NCI-H2171 treated with DMSO at 0.1 percent for 48 hours (cell line): ENCODE measurements at places on chromosomes 12 and 14.

DNA sequence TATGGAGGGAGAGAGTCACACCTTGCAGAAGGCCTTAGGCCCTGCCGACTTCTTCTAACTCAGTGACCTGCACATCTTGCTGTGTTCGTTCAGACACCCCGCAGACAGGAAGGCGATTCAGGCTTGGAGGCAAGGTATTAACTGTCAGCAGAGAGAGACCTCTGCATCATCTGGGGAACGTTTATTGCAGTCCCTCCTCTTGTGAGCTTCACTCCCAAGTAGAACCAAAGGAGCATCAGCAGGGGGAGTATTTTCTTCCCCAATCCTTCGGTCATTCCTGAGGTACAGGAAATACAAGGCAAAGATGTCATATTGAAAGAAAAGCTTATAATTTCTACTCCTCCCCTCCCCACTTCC is 217.9 kb downstream of the CRADD start:
- DNase-seq = no peak

DNA sequence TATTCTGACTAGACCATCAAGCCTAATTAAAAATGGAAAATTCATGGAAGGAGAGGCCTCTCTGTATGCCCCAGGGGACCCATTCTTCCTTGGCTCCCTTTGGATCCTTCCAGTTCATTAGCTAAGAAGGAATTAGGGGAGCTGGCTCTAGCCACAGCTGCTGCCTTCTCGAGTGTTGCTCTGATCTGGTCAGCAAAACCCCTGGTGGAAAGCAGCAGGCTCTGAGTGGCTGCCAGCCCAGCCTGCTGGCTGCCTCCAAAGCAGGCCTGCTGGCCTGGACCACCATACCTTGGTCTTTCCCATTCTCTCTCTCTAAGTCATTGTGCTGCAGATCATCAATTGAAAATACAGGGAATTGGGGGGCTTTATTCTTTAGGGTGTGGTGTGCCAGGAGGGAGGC is 29.0 kb upstream of the AKAP6 start:
- DNase-seq = peak; percentile 75

GRCh38 chr12:105083031-105083430 is 1.2 kb downstream of the ALDH1L2 start:
- peak; percentile 37 for DNase-seq

- no peak for DNase-seq
Observed at GRCh38 chr14:84592770-84593169, 937.2 kb upstream of the FLRT2 start.

DNA sequence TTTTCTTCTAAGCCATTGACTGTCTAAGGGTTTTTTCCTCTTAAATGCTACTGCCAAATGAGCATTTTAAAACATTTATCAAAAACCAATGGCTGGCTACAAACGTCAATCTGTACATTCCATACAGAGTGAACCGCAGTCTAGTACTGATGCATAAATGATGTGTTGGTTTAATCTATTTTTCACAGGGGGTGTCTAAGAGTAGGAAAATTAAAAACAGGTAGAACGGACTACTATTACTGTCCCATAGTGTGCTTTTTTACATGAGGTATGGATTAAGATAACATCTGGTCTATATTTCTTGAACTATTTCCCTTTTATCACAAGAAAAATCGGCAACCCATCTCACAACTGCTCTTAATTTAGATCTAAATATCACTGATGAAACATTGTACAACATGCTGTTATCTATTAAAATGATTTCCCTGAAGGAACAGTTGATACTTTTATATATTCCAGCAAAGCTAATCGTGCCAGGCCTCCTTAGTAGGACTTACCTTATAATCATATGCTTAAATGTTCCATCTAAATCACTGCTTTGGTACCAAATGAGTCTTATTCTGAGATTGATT is 172.9 kb upstream of the CDKN3 start:
- DNase-seq = no peak

GRCh38 chr12:19200261-19200660 is 70.7 kb downstream of the PLEKHA5 start:
- no peak for DNase-seq
